ENCODE measurements at places on chromosomes 5 and 9.

GRCh38 chr9:4553951-4554381 lies 63.7 kb downstream of the SLC1A1 start:
- no peak for DNase-seq

- peak; percentile 52 for DNase-seq
Observed at GRCh38 chr5:154756009-154756867, 1.1 kb downstream of the LARP1 start.

DNA sequence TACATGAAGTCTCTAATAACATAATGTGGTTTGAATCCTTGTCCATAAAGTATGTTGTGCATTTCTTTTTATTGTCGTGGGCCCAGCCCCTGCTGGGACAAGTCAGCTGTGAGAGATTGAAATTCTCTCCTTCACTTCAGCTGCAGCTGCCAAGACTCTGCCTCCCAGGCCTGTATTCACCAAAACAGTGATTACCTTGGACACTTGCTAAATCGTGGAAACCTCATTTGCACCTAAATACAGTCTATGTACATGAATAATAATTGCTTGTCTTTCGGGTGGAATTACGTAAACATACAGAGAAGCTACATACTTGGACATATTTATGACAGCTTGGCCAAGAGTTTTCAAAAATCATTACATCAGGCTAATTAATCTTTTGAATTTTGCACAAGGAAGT lies 898.5 kb upstream of the SEMA6A start:
- DNase-seq: no peak

GRCh38 chr9:130110166-130110565 lies 56.5 kb downstream of the GPR107 start:
- DNase-seq: no peak

DNA sequence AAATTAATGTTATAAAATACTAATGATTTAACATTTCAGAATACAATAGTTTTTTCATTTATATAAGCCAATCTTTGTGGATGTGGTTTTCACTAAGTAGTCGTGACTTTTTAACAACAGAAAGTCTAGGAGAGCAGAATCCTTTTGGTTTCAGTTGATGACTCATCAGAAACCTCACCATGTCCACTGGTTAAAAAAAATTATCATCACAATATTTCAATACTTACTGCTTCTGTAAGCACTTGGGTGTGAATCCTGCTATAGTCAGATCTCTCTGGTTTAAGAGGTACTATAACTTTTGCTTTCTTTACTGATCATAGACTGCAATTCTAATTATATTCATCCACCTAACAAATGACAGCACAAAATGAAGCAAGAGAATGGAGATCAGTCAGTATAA lies 77.2 kb downstream of the MRPS30 start:
- peak; percentile 19 for DNase-seq

- DNase-seq: no peak
Observed at GRCh38 chr5:14148483-14148882, 5.3 kb downstream of the TRIO start.

- no peak for DNase-seq
Observed at GRCh38 chr5:167245868-167246267, 1045.6 kb upstream of the WWC1 start.

GRCh38 chr5:111779922-111780292 lies 22.9 kb upstream of the NREP start:
- DNase-seq: no peak

GRCh38 chr9:103078581-103078980 lies 83.4 kb downstream of the CYLC2 start:
- no peak for DNase-seq

DNA sequence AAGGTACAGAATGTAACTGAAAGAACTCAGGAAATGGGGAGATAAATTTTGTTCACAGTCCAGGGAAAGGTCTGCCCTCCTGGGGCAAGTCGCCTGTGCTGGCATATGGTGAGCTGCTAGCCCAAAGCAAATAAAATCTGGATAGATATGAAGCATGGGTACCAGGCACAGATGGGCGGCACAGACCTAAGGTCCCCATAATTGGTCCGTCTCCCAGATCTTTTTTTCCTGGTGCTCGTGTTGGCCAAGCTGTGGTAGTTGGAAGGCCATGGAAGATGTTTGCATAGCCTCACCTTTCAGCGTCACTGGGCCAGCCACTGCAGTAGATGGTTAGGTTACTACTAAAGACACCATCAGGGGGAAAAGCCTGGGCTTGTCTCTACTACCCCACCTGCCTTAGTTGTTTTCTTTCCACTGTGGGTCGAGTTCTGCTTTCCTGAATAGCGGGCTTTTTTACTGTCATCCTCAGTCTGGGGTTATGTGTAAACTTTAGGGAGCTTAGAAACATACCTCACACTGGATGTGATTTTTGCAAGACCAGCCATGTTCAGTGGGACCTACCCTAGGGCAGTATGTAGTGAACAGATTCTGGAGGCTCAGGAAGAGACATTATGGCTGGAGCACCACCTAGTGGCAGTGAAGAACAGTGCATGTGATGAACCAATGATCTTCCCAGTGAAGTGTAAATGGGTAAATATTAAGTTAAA lies 24.2 kb upstream of the GLRX start:
- DNase-seq: no peak

GRCh38 chr9:114155995-114156656 lies 789 bp downstream of the COL27A1 start:
- no peak for DNase-seq

GRCh38 chr9:83622939-83623678 lies at the start of gene IDNK:
IDNK (plus strand) TSS chr9:83623143; CDS start chr9:83623172, 29 bp downstream.
- DNase-seq: peak; percentile 83

DNA sequence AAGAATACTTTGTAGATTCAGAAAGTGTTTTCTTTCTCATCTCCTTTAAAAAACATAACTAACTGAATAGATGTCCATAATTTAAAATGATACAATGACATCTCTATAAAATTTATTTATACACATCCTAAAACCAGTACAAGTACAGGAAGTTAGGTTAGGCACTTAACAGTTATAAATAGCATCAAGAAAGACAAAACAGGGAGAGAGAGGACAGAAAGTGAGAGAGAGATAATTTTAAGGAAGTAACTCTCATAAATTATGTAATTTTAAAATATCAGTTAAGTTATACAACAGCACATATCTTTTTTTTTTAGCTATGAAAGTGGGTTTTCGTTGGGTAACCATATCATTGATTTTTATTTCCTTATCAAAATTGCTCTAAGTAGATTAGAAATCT lies 1068.6 kb downstream of the TAF11L14 start:
- DNase-seq: no peak

- DNase-seq: no peak
Observed at GRCh38 chr9:33163433-33164137, 3.6 kb downstream of the B4GALT1 start.

DNA sequence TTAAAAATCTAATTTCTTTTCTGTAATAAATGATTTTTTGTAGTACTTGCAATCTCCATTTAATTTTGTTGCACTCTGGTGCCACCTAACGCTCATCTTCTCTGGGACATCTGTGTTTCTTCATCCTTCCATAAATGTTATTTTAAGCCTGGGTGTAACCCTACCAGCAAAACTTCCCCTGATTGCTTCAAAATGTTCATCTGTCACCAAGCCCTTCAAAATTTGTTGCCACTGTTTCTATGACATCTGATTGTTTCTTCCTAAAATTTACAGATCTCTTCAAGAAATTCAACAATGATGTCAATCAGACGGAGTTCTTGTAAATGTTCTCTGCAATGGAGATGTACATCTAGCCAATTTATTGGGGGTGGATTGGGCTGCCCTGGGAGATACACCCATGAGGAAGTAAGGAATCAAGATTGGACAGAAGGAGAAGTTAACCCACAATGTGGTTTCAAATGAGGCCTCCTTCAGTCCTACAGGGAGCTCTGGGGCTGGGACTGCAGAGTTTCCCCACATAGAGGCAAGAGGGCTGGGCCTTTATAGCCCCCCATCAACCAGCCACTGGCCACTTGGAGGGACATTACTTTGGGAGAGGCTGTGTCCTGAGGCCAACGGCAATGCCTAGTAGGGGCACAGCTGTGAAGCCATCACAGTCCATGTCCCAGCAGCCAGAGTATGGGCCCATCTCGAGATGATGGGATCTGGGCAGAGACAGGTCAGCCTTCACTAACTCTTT lies 23.3 kb downstream of the MCTP1 start:
- no peak for DNase-seq

DNA sequence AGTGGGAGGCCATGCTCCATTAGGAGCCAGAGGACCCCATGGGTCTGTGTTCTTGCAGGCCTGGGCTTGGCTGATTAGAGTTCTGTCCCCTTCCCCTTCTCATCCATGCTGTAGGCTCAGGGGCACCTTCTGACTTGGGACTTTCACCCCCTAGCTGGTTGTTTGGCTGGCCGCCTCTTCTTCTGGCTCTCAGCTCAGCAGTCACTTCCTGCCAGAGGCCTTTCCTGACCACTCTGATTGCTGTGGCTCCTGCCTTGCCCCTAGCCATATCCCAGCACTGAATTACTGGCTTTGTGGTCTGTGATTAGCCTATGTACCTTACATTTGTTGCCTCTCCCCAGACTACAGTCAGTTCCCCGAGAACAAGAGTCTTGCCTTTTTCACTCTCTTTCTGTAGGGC lies 14.6 kb downstream of the ENTREP1 start:
- no peak for DNase-seq

GRCh38 chr9:69542942-69543704 lies 129.0 kb downstream of the APBA1 start:
- no peak for DNase-seq

- DNase-seq: no peak
Observed at GRCh38 chr9:33043671-33044070, 18.6 kb downstream of the DNAJA1 start.

DNA sequence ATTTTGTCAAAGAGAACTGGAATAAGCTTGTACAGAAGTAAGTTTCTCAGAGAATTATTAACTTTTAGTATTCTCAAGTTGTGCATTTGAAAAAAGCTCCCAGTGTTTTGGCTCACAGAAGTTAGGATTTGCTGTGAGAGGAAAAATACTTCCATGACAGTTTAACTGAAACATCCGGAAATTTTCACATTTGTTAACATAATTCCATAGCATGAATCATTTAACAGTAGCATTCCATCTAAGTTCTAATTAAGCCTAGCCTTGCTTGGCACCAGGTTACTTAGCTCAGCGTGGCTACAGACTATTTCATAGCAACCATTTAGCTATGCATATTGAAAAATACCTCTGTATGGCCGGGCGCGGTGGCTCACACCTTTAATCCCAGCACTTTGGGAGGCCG lies 90.8 kb downstream of the LNPEP start:
- no peak for DNase-seq

DNA sequence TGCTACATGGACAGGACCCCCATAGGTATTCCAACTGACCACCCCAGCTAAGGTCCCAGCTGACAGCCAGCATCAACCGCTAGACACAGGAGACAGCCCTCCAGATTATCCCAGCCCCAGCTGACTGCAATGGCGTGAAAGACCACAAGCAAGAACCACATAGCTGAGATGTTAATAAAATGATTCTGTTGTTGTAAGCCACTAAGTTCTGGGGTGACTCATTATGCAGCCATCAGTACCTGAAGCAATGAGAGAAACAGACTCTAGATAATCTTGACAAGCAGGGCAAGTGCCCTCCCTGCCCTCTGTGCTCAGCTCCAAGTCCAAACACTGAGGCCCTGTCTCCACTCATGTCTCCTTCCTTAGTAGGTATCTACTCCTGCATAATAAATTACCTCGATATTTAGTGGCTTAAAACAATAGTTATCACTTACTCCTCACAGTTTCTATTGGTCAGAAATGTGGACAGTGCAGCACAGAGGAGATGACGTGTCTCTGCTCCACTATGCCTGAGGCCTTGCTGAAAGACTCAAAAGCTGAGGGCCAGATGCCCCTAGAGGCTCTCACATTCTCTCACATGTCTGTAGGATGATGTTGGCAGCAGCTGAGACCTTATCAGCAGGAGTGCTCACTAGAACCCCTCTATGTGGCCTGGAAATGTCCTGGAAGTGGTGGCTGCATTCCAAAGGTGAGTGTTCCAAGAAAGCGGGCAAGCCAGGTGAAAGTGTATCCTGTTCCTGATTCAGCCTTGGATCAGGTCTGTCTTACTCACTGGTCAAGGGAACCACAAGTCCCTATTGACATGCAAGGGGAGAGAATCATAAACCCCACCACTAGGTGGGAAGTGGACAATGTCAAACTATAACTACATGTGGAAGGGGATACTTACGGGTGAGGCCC lies 2.5 kb downstream of the MGAT1 start:
- DNase-seq: no peak

- DNase-seq: no peak
Observed at GRCh38 chr5:136205941-136206340, 13.0 kb upstream of the SMIM32 start.

GRCh38 chr5:181052672-181053487 lies 12.8 kb downstream of the BTNL9 start:
- DNase-seq: peak; percentile 71

DNA sequence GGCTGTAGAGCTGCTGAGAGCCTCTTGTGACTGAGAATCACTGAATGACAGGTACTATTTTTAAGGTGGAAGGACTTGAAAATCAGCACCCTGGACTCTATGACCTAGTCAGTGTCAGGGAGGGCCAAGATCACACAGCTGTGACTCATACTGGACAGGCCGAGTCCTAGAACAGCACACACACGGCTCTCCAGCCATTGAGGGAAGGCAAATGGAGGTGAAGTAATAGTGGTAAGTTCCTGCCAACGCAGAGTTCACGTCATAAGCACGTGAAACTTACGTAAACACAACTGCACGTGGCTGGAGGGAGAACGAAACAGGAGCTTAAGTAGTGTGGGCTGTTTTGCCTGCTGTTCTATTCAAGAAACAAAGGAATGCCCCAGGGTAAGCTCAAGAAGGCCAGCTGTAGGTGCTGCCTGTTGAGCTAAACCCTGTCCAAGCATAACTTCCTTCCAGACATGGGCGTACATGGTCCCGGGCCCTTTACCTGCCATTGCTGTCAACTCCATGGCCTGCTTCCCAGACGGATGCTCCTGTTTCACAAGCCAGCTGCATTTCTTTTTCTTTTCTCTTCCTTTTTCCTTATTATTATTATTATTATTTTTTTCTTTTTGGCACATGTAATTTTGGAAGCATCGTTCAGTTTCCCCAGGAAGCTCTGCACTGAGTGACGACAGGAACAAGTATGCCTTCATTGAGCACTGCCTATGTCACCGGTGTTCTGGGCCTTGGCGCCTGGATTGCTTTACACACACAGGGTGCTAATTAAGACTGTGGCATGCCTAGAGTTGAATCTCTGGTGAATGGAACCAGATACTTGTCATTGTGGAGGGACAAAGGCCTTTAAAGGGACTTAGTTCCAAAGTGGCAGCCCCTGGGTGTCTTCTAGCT lies 10.2 kb upstream of the LCP2 start:
- no peak for DNase-seq

DNA sequence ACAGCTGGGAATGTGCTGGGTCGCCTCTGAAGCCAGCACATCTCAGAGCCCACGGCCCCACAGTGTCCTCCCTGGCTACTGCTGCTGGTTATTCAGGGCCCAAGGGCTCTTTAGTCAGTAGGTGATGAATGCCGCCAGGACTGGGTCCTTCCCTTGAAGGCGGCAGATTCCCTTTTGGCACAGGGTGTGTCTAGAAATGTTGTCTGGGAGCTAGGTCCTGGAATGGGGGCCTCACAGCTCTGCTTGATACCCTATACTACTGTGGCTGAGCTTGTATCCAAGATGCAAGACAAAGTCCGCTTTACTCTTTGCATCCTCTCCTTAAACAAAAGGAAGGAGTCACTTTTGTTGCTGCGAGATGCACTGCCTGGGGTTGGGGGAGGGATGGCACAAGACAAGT lies 33.1 kb downstream of the MEGF9 start:
- no peak for DNase-seq

- DNase-seq: no peak
Observed at GRCh38 chr9:136568288-136569081, 22.6 kb upstream of the NOTCH1 start.

GRCh38 chr5:98917433-98917832 lies 11.4 kb downstream of the CHD1 start:
- no peak for DNase-seq
